ENCODE measurements at places on chromosomes 3 and 15.

- no peak for DNase-seq
These were observed 20.6 kb upstream of the TRAK1 start for GRCh38 chr3:42070524-42070923.

DNA sequence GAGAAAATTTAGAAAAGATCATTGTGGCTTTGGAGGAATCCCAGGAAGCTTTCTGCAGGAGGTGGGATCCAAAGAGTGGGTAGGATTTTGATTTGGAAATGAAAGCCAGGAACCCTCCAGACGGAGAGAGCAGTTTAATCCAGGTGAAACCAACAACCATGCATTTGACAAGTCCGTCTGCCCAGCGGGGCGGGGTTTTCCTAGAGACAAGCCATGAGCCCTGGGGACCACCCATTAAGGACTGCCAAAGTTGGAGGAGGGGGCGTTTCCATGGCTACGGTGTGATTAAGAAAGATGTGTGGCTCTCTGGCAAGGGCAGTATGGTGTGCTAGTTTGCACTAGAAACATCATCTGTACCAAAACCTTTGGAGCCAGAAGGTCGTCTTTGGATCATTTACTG lies 53.4 kb downstream of the SRGAP3 start:
- DNase-seq, result no peak

DNA sequence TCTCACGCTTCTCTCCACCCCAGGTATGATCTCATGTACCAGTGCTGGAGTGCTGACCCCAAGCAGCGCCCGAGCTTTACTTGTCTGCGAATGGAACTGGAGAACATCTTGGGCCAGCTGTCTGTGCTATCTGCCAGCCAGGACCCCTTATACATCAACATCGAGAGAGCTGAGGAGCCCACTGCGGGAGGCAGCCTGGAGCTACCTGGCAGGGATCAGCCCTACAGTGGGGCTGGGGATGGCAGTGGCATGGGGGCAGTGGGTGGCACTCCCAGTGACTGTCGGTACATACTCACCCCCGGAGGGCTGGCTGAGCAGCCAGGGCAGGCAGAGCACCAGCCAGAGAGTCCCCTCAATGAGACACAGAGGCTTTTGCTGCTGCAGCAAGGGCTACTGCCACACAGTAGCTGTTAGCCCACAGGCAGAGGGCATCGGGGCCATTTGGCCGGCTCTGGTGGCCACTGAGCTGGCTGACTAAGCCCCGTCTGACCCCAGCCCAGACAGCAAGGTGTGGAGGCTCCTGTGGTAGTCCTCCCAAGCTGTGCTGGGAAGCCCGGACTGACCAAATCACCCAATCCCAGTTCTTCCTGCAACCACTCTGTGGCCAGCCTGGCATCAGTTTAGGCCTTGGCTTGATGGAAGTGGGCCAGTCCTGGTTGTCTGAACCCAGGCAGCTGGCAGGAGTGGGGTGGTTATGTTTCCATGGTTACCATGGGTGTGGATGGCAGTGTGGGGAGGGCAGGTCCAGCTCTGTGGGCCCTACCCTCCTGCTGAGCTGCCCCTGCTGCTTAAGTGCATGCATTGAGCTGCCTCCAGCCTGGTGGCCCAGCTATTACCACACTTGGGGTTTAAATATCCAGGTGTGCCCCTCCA lies 19.1 kb downstream of the TYRO3 start:
- DNase-seq, result no peak

DNA sequence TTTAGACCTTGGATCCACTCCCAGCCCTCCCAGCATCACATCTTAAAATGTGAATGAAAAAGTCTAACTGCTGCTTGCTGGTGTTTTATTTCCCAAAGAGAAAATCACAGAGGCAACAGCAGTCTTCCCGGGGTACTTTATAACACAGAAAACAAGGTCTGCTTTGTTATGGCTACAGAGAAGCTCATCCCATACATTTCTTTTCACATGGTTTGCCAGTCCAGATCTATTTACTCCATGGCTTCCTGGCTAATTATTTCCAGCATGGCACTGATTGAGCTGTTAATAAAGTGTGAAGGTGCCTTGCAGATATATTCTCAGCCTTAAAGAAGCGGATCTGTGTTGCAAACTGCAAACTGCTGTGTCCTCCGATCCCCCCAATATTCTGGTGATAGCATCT lies 466.1 kb upstream of the CFAP20DC start:
- no peak for DNase-seq

GRCh38 chr3:124373524-124373923 lies 356.7 kb upstream of the UMPS start:
- no peak for DNase-seq

- DNase-seq, result no peak
These were observed 870.9 kb downstream of the GBE1 start for GRCh38 chr3:80890571-80890970.

DNA sequence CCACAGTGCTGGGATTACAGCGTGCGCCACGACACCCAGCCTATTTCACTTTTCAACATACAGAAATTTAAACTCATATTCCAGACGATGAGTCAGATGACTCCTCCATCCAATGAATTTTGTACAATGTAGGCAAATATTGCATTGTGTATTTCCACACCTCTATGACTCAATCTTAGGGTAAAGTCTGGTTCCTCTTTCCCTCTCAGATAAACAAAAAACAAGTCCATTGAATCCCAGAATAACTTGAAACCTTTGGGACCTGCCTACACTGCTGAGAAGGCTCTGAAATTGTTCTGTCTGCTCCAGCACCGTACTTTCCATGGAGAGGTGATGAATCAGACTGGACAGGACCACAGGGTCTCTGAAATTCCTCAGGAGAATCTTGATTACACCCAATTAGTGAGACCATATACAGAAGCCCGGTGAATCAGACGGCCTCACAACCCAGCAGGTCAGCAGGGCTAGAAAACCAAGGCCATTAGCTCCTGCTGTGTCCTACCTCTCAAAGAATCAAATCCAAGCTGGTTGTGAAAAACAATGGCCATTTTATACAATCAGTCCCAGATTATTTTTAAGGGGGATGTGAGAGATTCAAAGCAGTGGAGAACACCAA lies 112.6 kb downstream of the ERC2 start:
- no peak for DNase-seq

DNA sequence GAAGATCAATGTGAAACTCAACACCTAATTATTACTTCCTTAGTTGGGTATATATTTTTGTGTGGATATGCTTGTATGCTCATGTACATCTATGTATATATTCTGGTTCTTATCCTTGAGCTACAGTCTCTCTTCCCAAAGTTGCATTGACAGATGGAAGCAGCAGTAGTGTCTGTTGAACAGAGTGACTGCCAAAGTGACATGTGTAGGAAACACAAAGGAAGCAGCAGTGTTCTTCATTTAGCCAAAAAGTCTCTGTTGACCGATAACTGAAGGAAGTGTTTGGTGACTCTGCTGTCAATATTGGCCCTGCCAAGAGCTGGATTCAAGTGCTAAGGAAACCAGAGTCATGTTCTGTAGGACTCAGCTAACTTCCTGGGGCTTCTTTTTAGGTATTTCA lies 123.8 kb downstream of the C3orf70 start:
- peak; percentile 12 for DNase-seq

- no peak for DNase-seq
These were observed 59.2 kb downstream of the CHDH start for GRCh38 chr3:53787016-53787415.

DNA sequence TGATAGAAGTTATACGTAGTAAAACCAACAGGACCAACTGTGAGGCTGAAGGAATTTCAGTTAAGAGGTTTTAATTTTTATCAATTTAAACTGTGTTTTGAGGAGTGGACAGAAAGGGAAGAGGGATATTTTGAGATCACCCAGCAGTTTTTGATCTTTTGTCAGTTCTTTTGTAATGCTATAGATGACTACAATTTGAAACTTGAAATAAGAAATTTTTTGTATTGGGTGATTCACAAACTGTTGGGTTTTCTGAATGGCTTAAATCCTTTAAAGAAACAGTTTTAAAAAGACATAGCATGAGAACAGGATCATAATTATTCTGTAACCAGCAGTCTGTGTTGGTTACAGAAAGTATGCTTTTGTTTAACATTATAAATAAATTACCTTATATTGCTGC lies 67.4 kb downstream of the TCF12 start:
- no peak for DNase-seq

- DNase-seq, result no peak
These were observed 44.6 kb downstream of the SNRK start for GRCh38 chr3:43330981-43331380.

DNA sequence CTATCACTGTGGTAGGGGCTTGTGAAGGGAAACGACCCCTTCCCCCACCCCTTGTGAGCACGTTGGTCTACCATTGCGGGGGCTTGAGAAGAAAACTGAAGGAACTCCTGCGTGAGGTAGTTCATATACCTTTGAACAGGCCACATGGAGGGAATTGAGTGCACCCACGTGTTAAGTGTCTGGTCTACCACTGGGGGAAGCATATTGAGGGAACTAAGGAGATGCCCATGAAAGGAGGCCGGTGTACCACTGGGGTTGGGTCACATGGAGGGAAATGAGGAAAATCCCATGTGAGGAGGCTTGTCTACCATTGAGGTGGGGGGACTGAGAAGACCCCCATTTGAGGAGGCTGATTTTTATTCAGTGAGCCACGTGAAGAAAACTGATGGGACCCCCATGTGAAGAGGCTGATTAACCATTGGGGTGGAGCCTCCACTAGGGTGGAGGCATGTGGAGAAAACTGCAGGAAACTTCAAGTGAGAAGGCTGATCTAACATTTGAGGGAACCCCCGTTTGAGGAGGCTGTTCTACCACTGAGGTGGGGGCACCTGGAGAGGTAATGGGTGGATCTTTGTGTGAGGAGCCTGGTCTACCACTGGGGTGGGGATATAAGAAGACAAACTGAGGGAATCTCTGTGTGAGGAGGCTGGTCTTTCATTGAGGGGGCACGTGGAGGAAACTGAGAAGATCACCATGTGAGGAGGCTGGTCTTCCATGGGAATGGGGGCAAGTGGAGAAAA lies 163.2 kb downstream of the FBLN2 start:
- DNase-seq, result no peak

DNA sequence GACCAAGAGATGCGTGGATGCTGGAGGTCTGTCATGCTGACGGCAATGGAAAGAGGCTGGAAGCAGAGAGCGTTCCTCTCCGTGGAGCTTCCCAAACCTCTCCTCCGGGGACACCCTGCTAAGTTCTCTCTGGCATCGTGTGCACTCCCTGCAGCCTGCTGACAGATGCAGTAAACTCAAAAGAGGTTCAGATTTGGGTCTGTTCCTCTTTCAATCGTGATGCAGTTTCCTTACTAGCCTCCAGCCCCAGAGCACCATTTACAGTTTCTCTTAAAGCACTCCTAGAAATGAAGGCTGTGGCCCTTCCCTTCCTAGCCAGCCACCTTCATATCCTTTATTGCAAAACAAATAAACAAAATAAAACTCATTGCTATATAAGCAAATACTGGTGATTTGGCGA lies 47.3 kb upstream of the LRRC58 start:
- DNase-seq, result no peak

GRCh38 chr3:138687236-138687635 lies 78.7 kb downstream of the FAIM start:
- DNase-seq, result no peak

DNA sequence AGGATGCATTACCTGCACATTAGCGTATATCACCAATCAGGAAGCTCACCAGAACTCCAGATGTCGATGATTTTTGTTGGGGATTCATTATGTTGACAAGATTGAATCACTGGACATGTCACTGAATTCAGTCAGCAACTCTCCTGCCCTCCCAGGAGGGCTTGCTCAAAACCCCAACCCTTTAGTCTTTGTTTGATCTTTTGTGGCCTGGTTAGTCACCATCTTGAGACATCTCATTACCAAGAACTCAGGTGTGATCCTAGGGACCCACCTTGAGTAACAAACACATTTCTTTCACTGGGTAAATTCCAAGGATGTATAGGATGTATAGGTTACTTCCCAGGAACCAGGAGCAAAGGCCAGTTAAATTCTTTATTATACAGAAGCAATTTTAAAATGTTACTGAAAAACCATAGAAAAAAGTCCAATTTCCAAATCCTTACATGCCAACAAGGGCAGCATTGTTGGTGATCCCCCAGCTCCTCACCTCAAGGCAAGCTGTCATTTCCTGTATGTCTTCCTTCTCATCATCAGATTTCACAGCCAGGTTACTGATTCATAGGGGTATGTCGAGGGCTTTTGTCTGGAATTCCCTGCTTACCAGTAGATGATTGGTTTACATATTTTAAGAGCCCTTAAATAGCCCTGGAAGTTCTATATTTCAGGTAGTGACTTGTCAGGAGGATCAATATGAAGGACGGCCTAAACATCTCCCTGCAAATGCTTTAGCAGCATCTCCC lies 11.7 kb downstream of the SNRPN start:
- DNase-seq, result no peak

- DNase-seq, result no peak
These were observed 55.2 kb downstream of the PGPEP1L start for GRCh38 chr15:98952381-98952803.

- DNase-seq, result no peak
These were observed 7.7 kb downstream of the RASL12 start for GRCh38 chr15:65059931-65060596.

DNA sequence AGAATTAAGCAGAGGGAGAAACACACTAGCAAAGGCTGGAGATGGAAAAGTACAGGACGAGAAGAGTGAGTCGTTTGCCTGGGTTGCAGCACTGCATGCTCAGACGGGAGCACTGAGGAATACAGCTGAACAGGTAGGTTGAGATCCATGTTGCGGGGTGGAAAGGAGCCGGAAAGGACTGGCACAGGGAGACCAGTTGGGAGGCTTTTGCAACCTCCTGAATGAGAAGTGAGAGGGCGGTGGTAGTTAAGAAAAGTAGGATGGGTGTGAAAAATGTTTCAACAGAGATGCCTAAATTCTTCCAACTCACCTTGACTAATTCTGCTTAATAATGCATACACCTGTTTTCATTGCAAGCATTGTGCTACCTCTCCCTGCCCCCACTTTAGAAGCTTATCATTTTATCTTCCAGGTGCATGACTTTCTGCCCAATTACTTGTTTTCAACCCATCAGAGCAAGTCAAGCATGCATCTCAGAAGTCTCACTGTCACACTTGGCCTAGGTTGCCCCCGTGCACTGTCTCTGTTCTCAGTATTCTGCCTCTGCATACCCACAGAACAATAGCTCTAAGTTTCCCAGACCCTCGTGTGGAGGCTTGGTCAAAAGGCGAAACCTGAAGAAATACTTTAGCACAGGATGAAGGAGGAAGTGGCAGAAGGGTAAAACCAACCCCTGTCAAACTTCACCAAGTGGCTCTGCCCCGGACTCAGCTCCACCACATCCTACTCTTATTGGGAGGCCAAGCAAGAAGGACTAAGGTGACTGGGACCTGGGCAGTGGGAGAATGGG lies 199.3 kb upstream of the BCL6 start:
- DNase-seq, result no peak

DNA sequence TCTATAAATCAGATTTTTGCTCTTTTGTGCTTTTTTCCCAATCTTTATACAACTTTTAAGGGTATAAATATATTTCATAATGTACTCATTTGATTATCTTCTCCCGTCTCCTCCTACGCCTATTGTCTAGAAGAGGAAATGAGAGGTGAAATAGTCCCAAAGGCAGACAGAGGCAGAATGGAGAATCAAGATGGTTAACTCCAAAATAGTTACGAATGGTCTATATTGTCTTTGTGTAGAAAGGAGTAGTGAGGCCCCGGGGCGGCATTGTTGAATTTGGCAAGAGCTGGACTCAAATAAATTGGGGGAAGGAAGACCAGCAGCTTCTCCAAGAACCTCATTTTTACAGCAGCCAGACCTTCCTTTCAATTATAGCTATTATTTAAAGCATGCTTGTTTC lies 23.9 kb downstream of the ITPR1 start:
- DNase-seq, result no peak

- DNase-seq, result peak; percentile 94
These were observed 101.2 kb upstream of the PTX3 start for GRCh38 chr3:157335233-157336076.

All from NCI-H446 treated with DMSO at 0.1 percent for 48 hours (cell line).